ENCODE measurements at places on chromosomes 4 and X.
A peak's percentile ranks its signal among the peaks of the same experiment; 100 is the strongest.

GRCh38 chrX:3807906-3808305, 94.5 kb upstream of the PRKX start:
- no peak for DNase-seq

- no peak for DNase-seq
Measured at GRCh38 chr4:106951891-106952290, 84.2 kb downstream of the DKK2 start.

- no peak for DNase-seq
Measured at GRCh38 chr4:100075486-100076270, 114.6 kb downstream of the DDIT4L start.

DNA sequence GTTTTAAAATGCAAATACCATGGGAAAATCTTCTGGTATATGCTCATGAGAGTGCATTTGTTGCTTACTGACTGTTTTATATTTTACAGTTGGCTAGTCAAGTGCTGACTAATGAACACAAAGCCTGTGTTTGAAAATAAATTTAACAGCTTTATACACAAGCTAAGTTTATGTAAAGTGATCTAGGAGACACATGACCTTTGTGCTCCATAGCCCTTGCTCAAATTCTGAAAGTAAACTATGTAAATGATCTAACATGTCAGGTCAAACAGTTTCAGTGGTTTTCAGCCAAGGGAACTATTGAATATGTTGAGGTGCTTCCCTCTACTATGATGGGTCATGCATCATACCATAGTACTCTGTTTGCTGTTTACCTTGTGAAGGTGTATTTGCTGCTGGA, 36.7 kb downstream of the DIAPH2 start:
- peak; percentile 4 for DNase-seq

DNA sequence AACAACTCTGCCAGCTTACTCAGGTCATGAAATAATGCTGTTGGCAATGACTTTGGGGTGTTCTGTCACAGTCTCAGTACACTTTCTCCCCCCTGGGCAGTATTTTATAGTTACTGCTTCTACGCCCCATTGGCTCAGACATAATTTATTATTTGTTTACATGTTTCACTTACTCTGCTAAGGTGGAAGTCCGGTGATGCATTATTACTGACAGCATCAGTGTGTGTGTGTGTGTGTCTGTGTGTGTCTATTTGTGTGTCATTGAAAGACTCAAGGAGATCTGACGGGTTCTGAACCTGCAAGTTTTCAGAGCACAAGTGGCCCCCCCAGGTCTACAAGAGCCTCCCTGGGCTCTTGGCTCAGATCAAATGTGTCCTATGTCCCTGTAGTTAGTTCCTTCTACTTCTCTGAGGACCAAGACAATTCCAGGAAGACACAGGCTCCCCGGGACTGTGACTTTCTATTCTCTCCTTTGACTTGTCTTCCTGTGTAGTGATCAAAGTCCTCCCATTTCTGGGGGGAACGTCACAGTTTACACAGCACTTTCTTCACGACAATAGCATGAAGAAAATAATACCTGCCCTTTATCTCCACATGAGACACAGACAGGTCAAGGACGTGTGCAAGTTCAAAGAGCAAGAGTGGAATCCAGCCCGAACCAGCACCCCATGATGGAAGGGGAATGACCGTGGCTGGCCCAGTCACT, 283.7 kb upstream of the GATB start:
- DNase-seq = no peak

DNA sequence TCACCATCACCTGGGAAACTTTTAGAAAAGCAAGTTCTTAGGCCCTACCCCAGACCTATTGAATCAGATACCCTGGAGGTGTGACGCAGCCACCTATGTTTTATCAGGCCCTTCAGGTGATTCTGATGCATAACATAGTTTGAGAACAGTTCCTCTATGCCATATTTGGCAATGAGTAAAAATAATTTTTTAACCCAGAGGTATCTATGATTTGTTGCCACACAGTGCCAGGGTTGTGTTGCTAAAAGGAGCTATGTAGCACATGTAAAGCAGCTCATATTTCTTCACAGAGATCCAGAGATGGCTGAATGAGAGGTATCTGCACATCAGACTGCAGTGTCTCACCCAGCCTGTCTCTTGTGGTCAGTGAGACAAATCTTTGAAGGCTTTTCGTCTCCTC, 85.3 kb downstream of the PTPN13 start:
- no peak for DNase-seq

GRCh38 chr4:89769856-89770255, 67.1 kb downstream of the SNCA start:
- no peak for DNase-seq

DNA sequence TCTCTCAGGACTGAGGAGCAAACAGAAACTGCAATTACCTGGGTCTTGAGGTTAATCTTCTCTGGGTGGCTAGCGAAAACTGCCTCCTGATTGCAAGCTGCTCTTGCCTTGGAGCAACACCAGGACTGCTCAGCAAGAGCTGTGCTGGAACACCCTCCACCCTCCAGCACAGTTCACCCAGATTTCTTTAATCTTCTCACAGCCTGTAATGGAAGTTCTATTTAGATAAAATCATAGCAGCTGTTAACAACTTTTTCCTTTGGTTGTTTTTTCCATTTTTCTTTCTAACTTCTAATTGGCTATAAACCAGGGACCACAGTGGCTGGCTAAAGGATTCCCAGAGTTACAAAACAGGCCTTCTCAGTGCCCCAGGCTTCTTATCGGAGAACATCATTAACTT, 36.3 kb downstream of the OPHN1 start:
- DNase-seq = no peak

DNA sequence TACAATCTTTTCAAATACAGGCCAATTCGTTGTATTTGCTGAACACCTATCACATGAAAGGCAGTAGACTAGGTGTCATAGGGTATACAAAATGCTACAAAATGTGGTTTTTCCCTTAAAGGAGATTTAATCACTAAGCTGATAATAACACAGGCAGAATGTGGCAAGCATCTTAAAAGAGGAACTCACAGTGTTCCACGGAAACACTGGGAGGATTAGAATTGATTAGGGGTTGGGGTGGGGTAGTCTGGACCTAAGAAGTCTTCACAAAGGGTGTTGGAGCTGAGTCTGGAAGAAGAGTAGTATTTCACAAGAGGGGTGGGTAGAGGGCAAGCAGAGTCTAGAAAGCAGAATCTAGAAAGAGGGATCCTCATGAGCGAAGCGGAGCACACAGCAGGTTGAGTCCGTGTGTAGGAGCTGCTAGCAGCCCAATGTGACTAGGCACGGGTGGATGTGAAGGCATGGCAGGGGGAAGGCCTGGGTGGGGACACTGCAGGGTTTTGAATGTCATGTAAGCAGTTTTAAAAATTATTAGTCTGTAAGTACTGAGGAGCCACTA, 123.6 kb downstream of the MGST2 start:
- DNase-seq = no peak

GRCh38 chrX:130224810-130225209, 43.9 kb downstream of the ZNF280C start:
- no peak for DNase-seq

- DNase-seq = no peak
Measured at GRCh38 chr4:67883458-67883857, 344 bp downstream of the TMPRSS11D start.

DNA sequence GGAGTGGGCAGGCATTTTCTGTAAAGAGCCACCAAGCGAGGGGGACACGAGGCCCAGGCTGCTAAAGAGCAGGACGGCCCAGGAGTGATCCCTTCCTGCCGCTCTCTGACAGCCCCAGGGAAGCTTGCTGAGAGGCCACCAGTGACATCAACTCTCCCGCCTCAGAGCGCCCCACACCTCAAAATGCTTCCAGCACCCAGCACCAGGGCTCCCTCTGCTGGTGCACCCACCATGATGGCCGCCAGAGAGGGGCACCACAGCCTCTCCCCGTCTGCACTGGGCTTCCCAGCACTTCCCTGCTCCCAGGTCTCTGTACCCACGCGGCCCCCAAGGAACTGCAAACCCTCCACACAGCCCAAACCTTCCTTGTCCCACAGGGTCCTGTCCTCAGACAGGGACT, 40.4 kb downstream of the GAK start:
- no peak for DNase-seq

GRCh38 chr4:61924131-61924530, 724.0 kb downstream of the ADGRL3 start:
- no peak for DNase-seq

- DNase-seq = no peak
Measured at GRCh38 chr4:6044805-6045204, 26.6 kb upstream of the C4orf50 start.

DNA sequence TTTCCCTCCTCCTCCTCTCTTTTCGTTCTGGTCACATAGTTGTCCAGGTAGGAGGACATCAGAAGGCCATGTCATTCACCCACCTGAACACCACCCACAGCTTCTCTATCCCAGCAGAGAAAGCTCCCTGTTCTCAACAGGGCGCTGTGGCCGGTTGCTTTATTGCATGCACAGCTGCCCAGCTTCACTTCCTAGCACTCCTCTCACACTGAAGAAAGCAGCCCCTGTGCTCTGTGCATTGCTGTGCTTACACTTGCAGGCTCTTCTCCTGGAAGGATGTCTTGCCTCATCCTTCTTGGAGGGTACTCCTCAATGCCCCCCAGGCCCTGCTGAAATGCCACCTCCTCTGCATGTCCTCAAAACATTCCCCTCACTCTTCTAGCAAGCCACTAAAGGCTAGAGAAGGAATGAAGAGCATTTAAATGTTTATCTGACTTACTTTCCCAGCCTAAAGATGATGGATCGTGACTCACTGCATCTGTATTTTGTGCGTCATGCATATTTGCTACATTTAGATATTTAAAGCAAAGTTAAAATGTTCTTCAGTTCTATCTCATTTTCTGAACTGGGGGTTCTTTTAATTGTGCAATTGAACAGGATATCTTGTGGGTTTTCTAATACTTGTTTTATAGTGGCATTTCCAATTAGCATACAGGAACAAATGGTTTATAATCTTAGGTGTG, 186.4 kb upstream of the PUDP start:
- no peak for DNase-seq

Data from GM12892 (cell line).